Fibroblast of skin of left biceps (primary cell): ENCODE measurements at places on chromosomes 3 and 15.

- DNase-seq = no peak
These were observed 32.3 kb downstream of the ROBO2 start for GRCh38 chr3:77072232-77072631.

GRCh38 chr3:127888156-127888555 lies 26.9 kb upstream of the KBTBD12 start:
- no peak for DNase-seq

DNA sequence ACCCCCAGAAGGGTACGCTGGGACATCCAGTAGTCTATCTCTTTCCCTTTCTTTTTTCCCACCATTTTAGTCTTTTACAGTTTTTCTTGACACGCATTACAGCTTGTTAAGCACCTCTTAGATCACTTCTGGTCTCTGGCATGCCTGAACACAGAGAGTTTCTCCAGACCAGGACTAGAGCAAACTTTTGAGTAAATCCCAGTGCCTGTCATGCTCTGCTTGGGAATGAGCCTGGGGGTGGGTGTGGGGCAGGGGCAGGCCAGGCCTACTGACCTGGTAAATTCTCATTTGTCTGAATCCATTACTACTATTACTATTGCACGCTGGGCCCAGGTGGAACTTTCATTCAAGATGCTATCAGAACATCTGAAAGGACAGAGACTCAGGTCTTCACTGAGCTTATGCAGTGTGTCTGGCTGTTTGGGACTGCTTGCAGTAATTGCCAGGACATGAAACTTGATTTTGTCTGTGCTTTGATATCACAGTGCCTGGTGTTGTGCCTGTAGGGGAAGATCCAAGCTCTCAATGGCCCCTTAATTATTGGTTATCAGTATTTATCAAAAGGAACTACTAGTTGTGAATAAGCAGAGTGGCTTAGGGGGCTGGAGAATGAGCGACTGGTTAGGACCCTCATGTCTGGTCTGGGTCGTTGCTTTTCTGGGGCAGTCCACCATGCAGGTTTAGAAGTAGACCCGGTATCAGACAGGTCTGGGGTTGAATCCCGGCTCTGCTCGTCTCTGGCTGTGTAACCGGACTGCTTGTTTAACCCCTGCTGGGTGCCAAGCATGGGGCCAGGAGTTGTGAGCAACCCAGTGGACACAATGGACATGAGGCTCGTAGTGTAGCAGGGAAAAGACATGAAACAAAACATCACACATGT lies 196.1 kb upstream of the TLE3 start:
- DNase-seq = no peak

DNA sequence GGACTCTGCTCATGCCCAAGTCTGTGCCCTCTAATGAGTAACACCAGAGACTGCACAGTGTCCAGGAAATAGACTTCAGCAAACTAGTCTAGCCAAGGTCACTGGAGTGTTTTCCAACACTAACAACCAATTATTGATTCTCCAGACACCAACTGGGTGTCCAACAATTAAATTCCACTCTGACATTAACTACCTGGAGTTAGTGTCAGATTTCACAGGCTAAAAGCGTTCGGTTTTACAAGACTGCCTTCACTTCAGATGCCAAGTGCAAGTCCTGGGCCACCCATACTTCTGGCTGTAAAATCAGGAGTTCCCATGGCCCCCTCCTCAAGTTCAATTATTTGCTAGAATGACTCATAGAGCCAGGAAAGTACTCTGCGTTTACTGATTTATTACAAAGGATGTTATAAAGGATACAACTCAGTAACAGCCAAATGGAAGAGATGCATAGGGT lies 20.8 kb upstream of the CFAP161 start:
- no peak for DNase-seq

- DNase-seq = no peak
These were observed 17.2 kb downstream of the SPTBN5 start for GRCh38 chr15:41876689-41877088.

- no peak for DNase-seq
These were observed 400.9 kb downstream of the PLOD2 start for GRCh38 chr3:145760036-145760435.

DNA sequence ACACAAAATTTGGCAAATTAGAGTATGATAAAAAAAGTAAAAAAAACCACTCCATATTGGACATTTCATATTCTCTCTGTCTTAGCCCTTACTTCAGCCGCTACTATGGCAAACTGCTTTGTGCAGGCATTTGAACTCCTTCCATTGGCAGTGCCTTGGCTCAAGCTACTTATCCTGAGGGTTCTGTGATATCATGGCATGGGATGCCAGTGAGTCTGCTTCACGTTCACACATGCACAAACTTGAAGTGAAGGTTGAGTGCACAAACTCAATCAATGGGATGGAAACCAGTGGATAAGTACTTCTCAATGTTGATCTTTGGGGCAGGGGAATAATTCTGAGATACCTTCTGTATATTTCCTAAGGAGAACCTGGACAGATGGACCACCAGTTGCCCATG lies 117.2 kb downstream of the IL20RB start:
- no peak for DNase-seq

DNA sequence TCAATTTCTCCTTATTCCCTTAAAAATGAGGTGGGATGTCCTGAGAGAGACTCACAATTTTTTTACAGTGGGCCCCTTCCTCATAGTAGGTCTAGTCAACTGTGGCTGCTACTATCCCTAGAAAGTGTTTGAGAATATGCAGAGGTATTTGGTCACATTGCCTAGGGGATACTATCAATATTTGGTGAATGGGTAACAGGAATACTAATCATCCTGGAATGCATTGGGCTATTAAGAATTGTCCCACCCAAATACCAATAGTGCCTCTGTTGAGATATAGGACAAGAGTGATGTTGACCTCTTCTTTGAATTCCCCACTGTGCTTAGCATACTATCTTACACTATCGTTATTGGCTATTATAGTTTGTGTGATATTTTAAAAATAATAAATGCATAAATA lies 389.4 kb downstream of the DIPK2A start:
- DNase-seq = no peak

GRCh38 chr3:59518283-59519055 lies 468.6 kb upstream of the CFAP20DC start:
- no peak for DNase-seq

GRCh38 chr3:187150599-187150998 lies 11.3 kb upstream of the RPL39L start:
- no peak for DNase-seq

- DNase-seq = no peak
These were observed 867.8 kb downstream of the SQOR start for GRCh38 chr15:46502667-46503066.
